ENCODE measurements at places on chromosomes 12 and 14.

DNA sequence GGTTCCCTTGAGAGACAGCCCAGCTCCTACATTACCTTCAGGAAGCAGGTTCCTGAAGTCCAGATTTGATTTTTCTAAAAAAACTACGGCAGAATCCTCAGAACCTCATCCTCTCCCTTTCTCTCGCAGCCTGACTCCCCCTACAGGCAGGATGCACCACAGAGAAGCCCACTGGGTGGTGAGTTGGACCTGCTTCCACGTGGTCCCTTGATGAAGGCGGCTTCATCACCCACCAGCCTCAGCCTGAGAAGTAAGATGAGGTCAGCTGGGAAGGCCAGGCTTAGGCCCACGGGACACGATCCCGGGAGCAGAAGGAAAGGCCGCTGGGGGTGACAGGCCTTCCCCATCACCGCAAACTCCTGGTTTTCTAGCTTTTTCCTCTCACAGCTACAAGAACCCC is 83.0 kb downstream of the ACTN1 start:
- no peak for DNase-seq

- no peak for DNase-seq
These were observed 74.0 kb downstream of the PDE3A start for GRCh38 chr12:20442322-20442721.

GRCh38 chr12:74292351-74293194 is 245.1 kb upstream of the ATXN7L3B start:
- no peak for DNase-seq

GRCh38 chr12:44031472-44032185 is 195.7 kb downstream of the TMEM117 start:
- DNase-seq: no peak

GRCh38 chr12:122028165-122028904 is 6.7 kb downstream of the BCL7A start:
- DNase-seq: no peak

DNA sequence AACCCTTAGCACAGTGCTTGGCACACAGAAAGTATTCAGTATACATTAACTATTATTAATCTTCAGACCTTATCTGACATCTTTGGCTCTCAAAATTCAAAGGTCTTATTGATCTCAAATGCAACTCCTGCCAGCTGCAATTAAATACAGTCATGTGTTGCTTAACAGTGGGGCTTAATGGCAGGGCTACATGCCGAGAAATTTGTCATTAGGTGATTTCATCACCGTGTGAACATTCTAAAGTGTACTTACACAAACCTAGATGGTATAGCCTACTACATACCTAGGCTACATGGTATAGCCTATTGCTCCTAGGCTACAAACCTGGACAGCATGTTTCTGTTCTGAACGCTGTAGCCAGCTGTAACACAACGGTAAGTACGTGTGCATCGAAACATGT is 156.3 kb upstream of the TMCC3 start:
- no peak for DNase-seq

DNA sequence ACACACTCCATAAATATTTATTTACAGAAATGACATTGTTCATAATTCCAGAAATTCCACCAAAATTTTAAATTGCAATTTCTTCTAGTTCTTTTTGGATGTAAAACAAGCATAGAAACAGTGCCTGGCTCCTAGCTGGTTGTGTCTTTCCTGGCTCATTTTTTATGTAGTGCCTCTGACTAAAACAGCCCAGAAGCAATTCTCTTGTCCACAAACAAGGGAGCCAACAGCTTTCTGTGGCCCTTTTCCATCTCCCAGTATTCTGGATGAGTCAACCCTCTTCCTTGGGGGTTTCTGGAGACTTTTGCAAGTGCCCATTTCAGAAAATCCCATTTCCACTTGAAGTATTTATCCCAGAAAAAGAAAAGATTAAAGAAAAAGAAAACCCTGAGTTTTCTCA is 141.4 kb downstream of the PHLDA1 start:
- no peak for DNase-seq

- no peak for DNase-seq
These were observed 38.8 kb downstream of the BEST3 start for GRCh38 chr12:69660164-69660863.

DNA sequence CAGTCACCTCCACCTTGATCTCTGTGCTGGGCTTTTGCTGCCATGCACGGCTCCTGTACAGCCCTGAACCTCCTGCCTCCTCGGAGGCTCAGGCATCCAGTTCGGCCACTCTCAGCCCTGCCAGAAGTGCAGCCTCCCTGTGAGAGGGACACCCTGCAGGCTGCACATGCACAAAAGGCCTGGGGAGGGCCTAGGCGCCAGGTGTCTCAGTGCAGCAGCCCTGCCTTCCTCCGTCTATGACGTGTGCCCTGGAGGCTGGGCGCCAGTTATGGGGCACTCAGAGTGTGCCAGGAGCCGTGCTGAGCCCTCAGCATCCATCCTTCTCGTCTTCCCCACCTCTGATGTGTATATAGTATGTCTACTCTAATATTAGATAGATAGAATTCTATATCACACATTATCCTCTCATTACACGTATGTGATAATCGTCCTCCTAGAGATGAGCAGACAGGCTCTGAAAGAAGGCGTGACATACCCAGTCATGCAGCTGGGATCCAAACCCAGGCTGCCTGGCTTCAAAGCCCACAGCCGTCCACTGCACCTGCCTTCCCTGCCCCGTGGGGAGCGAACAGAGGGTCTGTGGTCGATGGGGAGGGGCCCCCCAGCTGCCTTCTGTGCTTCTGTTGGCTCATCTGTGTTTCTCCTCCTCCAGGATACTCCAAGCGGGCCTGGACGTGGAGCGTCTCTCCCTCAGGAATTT is 101.1 kb downstream of the B4GALNT3 start:
- no peak for DNase-seq

- no peak for DNase-seq
These were observed 28.7 kb downstream of the CCDC85C start for GRCh38 chr14:99575043-99576023.

GRCh38 chr14:103130965-103131364 is 7.7 kb downstream of the TNFAIP2 start:
- no peak for DNase-seq

DNA sequence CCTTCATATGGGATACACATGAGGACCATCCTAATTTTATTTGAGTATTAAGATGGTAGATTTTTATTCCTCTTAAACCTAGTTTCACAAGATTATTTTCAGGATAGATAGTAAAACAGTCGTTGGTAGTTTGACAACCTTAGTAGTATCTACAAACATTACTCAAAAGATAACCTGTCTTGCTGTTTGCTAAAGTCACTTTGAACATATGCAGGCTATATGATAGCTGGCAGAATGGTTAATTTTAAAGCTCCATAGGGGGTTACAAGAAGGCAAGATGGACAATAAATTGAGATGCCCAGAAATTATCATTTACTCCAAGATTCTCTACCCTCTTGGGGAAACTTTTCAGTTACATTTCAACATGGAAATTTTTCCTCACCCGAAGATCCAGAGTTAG is 525.7 kb downstream of the SOX5 start:
- DNase-seq: no peak

- DNase-seq: no peak
These were observed 65.7 kb upstream of the DYRK2 start for GRCh38 chr12:67582844-67583243.

DNA sequence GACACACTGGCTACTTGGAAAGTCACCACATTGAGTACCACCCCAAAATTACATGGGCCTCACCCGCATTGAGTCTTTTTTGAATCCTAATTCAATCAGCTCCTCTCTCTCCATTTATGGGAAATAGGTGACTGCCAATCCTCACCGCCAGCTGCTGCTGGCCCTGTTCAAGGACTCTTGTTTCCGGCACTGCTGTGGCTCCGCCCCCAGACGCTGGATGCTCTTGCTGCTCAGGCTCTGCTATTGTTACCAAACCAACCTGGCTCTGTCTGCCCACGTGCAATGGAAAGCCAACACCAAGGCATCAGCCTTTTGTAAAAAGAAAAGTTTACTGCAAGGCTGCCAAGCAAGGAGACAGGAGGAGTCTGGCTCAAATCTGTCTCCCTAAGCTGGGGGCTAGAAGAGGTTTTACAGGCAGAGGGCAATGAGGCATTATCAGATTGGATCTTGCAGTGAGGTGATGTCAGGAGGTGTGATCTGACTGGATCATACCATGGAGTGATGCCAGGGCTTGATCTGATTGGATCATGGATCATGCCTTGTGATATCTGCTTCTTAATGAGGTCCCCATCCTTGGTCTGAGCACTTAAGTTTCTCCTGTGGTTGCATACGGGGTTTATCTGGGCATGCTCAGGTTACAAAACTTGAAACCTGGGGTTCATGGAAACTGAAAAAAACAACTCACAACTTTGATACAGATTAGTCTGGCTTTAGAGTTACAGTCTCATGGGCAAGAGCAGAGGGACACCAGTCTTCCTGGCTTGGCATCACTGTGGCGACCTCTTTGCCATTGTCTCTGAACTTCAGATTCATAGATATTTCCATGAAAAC is 117.1 kb upstream of the SLC35F4 start:
- no peak for DNase-seq

DNA sequence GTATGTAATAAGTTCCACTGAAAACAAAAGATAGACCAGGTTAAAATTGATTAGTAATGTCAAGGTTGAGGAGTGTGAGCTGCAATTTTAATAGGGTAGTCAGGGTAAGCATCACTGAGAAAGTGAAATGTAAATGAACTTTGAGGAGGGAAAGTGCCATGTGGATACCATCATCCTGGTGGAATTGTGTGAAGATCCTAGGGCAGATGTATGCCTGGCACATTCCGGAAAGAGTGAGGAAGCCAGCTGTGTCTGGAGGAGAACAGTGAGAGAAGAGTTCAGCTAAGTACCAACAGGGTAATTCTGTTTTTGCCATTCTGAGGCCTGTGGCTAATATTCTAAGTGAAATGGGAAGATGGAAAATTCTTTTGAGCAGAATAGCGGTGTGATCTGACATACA is 2.9 kb upstream of the CLEC2A start:
- DNase-seq: no peak

DNA sequence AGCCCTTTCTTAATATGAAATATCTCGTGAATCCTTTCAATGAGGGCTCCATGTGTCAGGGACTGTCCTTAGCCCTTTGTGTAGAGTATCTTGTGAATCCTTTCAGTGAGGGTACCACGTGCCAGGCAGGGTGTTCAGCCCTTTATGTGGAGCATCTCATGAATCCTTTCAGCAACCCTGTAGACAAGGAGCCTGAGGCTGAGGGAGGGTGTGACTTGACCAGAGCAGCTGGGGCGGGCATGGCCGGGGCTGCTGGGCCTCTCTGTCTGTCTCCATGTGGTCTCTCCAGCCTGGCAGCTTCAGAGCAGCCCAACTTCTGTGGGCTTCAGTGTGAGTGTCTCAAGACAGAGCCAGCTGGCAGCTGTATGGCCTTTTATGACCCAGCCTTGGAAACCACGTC is 140.2 kb downstream of the AACS start:
- no peak for DNase-seq

DNA sequence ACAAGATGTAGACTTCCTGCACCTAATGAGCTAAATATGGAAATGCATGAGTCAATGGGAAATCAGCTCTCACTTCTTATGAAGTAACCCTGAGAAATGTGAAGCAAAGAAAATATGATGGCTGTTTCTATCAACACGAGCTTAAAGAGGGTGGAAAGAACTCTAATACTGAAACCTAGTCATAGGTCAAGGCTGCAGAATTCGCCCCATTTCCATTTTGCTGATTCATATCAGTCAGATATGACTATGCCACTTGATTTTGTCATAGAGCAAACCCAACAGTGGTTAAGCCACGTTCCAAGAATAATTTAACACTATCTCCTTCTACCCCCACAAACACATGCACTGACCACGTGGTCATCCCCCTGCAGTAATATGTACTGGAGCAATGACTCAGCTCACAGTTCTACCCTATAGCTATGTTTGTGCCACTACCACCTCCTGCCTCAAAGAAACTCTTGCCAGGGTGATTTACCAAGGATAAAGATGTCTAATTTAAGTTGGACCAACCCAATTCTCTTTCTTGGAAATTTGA is 157.5 kb downstream of the TMTC3 start:
- DNase-seq: no peak

- DNase-seq: no peak
These were observed 43.6 kb downstream of the FGD6 start for GRCh38 chr12:95173392-95174251.

- DNase-seq: no peak
These were observed 15.8 kb upstream of the VPS33A start for GRCh38 chr12:122282061-122282460.

DNA sequence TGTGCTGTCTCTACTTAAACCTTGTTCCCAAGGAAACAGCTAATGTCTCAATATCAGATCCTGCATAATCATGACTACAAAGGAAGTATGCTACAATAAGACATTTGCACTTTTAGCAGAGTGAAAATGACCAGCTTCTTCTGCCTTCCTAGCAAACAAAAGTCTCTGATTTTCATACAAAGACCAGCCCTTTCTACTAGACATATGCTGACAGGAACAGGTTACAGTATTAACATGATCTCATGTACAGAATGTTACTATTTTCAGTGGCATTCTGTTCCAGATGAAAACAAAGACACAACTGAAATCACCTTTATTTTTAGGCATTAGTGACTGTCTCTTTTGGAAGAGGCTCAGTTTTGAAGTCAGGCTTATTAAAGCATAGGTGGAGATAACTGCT is 228.6 kb downstream of the MED13L start:
- DNase-seq: no peak

DNA sequence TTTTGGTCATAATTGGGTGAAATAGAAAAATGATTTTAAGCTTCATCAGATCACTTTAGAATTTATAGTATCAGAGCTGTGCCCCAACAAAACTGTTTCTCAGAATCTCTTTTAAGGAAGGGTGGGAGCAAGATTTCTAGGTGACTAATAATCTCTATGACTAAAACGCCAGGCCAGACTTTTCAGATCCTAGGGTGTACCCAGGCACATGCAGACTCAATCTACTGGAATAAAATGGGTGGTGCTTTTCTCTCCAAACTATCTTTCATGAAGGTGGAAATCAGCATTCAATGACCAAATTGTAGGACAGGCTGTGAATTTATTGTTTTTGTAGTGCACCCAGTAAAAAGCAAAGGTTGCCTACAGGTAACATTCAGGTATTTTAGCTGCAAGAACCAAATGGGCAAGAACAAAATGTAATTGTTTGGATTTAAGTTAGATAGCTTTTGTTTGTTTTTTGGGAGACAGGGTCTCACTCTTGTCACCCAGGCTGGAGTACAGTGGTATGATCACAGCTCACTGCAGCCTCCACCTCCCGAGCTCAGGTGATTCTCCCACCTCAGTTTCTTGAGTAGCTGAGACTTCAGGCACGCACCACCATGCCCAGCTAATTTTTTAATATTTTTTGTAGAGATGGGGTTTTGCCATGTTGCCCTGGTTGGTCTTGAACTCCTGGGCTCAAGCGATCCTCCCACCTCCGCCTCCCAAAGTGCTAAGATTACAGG is 49.5 kb downstream of the PPP2R5C start:
- no peak for DNase-seq

DNA sequence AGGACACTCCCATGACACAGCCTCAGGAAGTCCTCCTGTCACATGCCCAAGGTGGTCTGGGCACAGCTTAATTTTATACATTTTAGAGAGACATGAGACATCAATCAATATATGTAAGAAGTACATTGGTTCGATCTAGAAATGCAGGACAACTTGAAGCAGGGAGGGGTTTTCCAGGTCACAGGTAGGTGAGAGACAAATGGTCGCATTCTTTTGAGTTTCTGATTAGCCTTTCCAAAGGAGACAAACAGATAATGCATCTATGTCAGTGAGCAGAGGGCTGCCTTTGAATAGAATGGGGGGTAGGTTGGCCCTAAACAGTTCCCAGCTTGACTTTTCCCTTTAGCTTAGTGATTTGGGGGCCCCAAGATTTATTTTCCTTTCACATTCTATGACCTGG is 2.5 kb downstream of the HSPB8 start:
- DNase-seq: no peak

- no peak for DNase-seq
These were observed 47.9 kb downstream of the GTF2A1 start for GRCh38 chr14:81172881-81173280.

GRCh38 chr12:14776236-14776961 is 26.9 kb downstream of the WBP11 start:
- no peak for DNase-seq

Data from central memory CD4-positive, alpha-beta T cell (primary cell).